ENCODE measurements at places on chromosomes 16 and 17.

DNA sequence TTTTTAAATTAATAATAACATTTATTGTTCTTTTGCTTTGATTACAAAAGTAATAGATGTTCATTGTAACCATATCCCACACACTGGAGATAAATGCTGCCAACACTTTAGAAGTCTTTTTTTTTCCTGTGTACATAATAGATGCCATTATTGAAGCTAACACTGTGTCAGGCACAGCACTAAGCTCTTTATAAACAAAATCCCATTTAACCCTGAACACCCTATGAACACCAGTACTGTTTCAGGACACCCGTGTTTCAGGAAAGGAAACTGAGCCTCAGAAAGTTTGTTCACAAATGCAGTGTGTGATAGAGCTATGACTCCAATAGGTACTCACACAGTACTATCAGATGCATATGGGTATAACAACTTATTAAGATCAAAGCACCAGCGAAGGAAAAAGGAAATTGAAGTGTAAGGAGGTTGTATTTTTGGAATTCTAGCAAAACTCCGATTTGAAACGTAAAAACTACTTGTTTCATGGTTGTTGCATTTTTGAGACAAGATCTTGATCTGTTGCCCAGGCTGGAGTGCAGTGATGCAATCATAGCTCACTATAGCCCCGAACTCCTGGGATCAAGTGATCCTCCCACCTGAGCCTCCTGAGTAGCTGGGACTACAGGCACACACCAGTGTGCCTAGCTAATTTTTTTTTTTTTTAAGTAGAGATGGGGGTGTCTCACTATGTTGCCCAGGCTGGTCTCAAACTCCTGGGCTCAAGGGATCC, 2.0 kb upstream of the KIFC3 start:
- DNase-seq: no peak

GRCh38 chr17:40900809-40901356, 15.8 kb upstream of the KRT20 start:
- DNase-seq: no peak

- no peak for DNase-seq
These were observed 5.9 kb upstream of the BAIAP3 start for GRCh38 chr16:1327619-1327947.

- no peak for DNase-seq
These were observed 33.4 kb upstream of the LONP2 start for GRCh38 chr16:48210747-48211146.

DNA sequence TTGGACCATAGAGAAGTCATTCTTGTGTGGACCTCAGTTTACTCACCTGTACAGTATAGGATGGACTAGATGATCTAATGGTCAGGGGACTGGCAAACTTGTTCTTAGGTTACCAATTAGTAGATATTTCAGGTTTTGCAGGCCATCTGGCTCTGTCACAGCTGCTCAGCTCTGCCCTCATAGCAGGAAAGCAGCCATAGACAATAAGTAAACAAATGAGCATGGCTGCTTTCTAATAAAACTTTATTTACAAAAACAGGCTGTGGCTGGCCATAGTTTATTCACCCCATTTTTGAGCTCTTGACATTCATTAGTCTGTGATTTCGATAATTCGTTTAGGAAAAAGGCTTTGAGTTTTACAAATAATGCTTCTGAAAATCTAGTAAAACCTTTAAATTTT, 12.7 kb downstream of the BPTF start:
- no peak for DNase-seq

DNA sequence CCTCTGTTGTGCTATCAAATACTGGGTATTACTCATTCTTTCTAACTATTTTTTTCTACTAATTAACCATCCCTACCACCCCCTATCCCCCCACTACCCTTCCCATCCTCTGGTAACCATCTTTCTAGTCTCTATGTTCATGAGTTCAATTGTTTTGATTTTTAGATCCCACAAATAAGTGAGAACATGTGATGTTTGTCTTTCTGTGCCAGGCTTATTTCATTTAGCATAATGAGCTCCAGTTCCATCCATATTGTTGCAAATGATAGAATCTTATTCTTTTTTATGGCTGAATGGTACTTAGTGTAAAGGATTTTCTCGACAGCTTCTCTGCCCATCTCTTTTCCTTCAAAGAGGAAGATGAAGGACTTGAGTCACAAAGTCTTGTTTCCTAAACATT, 138.0 kb upstream of the CPHXL start:
- DNase-seq: no peak

DNA sequence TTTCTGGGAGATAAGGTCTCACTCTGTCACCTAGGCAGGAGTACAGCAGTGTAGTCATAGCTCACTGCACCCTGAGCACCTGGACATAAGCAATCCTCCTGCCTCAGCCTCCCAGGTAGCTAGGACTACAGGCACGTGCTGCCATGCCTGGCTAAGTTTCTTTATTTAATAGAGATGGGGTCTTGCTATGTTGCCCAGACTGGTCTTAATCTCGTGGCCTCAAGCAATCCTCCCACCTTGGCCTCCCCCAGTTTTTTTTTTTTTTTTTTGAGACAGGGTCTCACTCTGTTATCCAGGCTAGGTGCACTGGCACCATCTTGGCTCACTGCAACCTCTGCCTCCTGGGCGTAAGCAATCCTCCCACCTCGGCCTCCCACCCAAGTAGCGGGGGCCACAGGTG, 21.1 kb downstream of the DDX19B start:
- DNase-seq: no peak

- DNase-seq: no peak
These were observed 12.0 kb upstream of the TMEM106A start for GRCh38 chr17:43199633-43200032.

DNA sequence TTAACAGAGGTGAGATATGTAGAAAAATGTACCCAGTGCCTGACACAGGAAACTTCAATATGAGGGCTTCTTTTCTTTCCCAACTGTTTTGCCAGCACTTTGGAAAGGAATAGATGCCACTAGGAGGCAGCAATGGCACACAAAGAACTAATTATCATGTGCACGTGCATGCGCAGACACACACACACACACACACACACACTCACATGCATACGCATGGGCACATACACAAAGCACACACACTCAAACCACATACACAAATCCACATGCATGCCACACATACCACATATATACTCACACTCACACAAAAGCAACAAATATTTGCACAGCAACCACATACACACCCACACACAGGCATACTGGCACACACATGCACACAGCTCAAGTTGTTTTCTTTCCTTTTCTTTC, 8.8 kb upstream of the CEP112 start:
- peak; percentile 24 for DNase-seq

DNA sequence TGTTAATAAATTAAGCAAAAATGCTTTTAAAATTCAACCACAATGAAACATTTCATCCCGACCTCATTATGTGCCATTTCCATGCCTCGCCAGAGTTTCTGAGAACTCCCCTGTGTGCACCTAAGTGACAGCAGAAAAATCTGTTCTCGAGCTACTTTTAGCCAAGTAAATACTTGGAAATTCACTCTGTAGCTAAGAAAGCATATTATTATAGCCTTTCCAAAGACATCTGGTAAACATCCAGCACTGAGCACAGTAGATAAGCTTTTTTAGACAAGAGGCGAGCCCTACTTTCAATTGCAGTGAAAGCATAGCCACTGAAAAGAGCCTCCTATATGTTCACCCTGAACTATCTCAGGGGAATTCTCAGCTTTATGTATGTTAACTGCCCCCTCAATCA, 242.8 kb upstream of the PSMD7 start:
- no peak for DNase-seq

DNA sequence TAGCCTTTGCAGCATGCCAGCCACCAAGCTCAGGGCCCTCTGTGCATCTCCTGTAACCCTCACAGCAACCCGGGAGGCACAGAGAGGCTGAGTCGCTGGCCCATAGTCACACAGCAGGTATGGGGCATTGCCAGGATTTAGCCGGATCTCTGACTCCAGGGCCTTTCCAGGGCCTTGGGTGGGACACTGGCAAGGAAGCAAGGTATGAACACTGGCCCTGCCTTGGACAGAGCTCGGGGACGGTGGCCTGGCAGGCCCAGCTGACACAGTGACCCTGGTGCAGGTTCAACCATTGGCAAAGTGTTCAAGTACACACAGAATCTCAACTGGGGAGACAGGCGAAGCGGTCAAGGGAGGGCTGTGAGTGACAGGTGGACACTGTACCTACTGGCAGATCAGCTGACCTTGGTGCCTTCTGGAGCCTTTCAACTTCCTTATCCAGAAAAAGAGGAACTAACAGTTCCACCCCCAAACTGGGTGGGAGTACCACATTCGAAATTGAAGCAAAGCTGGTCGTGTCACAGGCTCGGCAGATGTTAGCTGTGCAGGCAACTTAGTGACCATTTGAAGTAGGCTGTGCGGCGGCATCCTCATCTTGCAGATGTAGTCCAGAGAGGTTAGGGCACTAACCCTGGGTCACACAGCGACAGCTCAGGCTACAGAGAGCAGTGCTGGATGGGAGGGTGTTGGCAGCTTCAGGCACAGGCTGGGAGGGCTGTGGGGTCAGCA, 287.4 kb downstream of the SEC14L1 start:
- DNase-seq: no peak

DNA sequence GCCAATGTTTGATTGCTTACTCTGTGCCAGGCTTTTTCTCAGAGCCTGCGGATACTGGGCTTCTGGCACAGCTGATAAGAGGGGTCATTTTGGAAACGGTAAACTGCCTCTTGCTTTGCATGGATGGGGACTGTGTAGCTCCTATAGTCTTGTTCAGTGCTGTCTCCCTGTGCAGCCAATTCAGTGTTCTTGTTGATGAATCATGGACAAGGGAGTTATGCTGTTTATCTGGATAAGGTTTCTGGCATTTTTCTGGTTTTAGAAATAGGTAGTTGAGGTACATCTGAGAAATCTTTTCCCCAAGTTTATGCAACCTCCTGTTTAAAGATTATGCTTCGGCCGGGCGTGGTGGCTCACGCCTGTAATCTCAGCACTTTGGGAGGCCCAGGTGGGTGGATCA, 16.7 kb upstream of the TANGO6 start:
- no peak for DNase-seq

GRCh38 chr16:75506574-75506973, 11.3 kb upstream of the CHST6 start:
- DNase-seq: no peak

- no peak for DNase-seq
These were observed 18.1 kb upstream of the MYH8 start for GRCh38 chr17:10439816-10440215.

GRCh38 chr17:78474614-78475146, 96.2 kb downstream of the PGS1 start:
- DNase-seq: no peak

- no peak for DNase-seq
These were observed 7.5 kb upstream of the ITGA2B start for GRCh38 chr17:44396946-44397345.

GRCh38 chr17:63533433-63534077, 10.4 kb downstream of the KCNH6 start:
- no peak for DNase-seq

DNA sequence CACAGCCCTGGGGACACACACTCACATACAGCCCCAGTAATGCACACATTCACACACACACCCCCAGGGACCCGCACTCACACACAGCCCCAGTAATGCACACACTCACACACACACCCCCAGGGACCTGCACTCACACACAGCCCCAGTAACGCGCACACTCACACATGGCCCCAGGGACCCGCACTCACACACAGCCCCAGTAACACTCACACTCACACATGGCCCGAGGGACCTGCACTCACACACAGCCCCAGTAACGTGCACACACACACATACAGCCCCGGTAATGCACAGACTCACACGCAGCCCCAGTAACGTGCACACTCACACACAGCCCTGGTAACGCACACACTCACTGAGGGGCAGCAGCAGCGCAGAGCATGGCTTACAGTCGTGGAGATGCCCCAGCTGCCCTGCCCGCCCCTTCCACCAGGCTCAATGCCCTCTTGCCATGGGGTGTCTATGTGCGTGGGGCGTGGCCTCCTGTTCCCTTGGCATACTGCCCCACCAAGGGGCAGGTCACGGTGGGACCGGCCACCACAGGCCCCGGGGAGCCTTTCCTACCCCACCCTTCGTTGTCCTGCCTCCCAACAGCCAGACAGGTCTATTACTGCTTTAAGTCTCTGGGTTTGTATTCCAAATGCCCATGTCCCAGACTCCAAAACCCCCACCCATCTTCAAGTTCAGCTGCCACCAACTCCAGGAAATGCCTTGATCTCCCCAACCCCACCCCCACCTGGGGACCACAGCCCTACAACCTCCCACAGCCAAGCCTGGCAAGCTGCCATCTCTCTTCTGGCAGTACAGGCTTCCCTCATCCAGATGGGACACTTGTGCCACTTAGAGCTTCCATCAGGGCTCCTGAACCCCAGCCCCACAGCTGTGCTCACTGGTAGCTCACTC, 2.7 kb downstream of the CCDC102A start:
- DNase-seq: no peak

DNA sequence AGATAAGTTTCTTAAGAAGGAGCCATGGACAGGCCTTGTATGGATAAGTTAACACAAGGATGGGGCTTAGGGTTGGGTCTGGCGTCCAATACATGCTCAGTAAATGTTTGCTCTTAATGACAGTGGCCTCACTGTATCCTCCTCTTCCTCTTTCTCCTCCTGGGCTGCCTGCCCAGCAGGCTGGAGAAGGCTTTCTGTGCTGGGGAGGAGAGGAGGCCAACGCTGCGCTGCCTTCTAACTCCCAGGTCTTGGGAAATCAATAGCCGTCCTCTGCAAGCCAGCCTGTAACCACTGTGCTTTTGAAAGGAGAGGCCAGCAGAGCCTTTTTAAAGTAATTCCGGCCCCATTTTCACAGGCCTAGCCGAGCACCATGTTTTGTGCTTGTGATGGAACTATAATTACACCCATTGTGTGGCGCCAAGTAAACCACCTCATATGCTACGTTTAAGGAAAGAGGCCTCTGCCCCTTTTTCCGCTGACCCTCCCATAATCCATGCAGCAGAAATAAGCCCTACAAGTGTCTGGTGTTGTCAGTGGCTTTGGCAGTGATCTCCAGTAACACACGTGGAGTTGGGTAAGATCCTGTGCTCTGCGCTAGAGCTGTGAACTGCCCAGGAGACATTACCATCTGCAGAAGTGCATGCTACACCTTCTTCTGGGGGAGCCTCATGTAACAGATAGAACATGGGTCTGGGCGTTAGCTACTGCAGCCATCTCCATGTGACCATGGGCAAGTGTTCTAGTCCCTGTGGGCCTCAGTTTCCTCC, 368.2 kb downstream of the SNX29 start:
- DNase-seq: no peak

DNA sequence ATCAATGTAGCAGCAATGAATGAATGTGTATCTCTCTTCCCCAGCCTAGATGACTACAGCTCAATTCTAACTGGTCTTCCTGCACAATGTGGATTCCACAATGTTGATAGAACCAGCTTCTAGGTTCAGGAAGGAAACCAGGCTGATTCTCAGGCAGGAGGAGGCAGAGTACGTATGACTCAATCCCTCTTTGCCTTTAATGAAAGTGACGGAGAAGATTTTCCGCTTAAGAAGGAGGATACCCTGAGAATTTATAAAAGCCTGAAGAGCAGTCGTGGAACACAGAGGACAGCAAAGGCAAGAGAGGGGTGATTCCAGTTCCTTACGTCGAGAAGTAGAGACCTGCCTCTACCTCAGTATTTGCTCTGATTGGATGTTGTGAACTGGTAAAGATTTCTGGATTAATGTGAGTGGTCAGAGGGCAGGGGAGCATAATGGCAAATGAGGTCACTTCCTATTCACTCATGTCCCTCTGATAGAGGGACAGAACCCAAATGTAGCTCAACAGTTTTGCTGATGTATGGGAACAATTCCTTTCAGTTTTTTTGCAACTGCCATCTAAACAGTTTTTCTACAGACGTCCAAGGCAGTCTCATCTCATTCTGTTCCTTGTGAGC, 15.0 kb upstream of the SLC16A11 start:
- no peak for DNase-seq
